ENCODE measurements at places on chromosomes 5 and 9.

- DNase-seq: no peak
Measured at GRCh38 chr9:114503009-114503408, 2.3 kb downstream of the WHRN start.

DNA sequence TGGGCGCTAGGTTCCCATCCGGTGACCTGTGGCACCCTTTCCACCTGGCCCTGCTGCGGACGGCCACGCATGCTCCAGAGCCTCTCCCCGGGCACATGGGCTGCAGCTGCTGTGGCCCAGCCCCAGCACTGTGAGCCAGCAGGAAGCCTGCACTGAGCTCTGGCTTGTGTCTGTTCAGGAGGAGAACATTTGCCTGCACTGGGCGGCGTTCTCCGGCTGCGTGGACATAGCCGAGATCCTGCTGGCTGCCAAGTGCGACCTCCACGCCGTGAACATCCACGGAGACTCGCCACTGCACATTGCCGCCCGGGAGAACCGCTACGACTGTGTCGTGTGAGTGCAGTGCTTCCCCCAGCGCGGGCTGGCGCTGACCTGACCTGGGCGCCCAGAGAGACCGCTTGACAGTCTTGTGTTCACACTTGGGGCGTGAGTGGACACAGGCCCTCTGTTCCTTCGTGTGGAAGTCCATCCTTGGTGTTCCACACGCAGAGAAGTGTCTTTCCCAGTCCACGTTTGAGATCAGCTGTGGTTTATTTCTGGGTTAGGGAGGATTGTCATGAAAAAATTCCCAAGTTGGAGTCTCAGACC is 66.2 kb upstream of the CACNA1B start:
- no peak for DNase-seq

- DNase-seq: no peak
Measured at GRCh38 chr9:95757439-95757838, 118.1 kb upstream of the ERCC6L2 start.

GRCh38 chr5:87008751-87009560 is 258.7 kb upstream of the RASA1 start:
- no peak for DNase-seq

GRCh38 chr5:154966081-154966841 is 25.4 kb downstream of the MRPL22 start:
- DNase-seq: no peak

GRCh38 chr9:108994695-108995094 is 18.6 kb downstream of the CTNNAL1 start:
- DNase-seq: no peak

DNA sequence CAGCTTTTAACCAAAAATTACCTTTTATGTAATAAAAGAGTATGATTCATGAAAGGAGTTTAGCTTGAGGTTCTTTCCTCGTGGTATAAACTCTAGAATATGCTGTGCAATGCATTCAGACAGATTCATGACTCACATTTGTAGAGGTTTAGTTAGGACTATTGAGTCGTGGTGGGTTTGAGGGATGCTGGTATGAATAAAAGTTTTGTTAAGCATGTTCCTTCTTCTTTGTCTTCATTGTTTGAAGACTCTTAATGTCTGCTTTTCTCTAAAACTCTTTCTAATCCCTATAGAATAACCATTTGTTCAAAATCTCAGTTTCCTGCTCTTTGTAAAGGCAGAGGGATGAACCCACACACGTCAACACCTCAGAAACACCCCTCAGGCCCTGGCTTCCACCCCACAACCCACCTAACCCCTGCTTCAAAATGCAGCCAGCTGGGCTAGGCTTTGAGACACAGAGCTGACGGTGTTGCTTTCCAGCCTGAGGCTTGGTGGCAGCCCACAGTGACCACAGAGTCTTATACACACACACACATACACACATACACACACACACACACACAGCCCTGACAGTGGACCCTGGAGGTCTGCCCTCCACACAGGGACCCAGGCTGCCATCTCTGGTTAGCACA is 69.0 kb upstream of the IRX1 start:
- no peak for DNase-seq

DNA sequence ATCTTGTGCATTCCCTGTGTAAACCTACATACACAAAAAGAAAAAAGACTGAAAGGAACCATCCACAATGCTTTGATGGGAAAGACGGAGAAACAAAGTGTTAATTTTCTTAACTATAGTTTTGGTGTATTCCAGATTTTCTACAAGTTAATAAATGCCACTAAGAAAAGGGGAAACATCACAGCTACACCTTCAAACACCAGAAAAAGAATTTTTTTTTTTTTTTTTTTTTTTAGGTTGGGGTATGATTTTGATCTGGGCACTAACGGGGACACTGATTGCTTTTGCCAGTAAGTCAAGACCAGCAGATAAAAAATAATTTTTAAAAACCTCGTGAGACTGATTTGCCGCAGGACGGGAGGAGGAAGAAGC is 334 bp upstream of the THG1L start:
- no peak for DNase-seq

GRCh38 chr5:36692791-36693763 is 86.7 kb downstream of the SLC1A3 start:
- peak; percentile 36 for DNase-seq

GRCh38 chr5:103034662-103035392 is 85.1 kb downstream of the GIN1 start:
- DNase-seq: no peak

- DNase-seq: no peak
Measured at GRCh38 chr9:136776947-136777346, 12.6 kb upstream of the LCN15 start.

- DNase-seq: no peak
Measured at GRCh38 chr5:74334062-74334761, 306.3 kb downstream of the ENC1 start.

- no peak for DNase-seq
Measured at GRCh38 chr9:16236311-16236710, 634.2 kb downstream of the BNC2 start.

- DNase-seq: no peak
Measured at GRCh38 chr5:16616536-16617273, at the start of gene RETREG1. TSS of gene RETREG1 (minus strand) at chr5:16616997. CDS start at chr5:16616971, 26 bp downstream.

DNA sequence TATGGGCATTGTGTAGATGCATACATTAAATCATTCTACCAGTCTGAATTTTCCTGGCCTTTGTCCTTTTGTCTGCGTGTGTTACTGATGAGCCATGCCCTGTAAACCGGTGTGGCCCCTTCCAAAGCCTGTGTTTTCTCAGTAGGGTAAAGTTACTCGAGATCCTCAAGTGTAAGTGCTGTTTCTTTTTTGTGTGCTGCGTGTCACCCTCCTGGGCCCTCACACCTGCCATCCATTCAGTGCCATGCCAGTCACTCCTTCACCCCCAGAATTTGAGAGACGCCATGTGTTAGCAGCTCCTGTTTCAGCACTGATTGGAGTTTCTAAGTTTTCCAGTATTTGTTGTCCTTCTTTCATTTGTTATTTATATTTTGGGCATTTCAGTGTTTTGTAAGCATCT is 288.2 kb downstream of the FANCC start:
- no peak for DNase-seq

DNA sequence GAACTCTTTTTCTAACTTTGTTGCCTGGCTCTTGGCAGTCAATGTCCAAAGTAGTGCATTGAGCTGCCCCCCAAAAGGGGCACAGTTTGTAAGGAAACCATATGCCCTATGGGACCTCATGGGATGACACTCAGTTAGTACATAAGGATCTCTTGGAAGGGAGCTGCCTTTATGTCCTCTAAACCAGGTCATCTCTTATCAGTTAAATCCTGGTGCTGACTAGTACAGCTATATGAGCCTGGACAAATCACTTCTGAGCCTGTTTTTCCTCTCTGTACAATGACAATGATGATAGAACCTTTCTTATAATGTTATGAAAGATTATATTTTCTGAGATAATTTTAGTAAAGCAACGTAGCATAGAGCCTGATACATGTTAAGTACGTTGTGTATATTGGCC is 44.1 kb downstream of the PIK3R1 start:
- no peak for DNase-seq

- DNase-seq: no peak
Measured at GRCh38 chr5:177313561-177314259, 2.0 kb upstream of the MXD3 start.

DNA sequence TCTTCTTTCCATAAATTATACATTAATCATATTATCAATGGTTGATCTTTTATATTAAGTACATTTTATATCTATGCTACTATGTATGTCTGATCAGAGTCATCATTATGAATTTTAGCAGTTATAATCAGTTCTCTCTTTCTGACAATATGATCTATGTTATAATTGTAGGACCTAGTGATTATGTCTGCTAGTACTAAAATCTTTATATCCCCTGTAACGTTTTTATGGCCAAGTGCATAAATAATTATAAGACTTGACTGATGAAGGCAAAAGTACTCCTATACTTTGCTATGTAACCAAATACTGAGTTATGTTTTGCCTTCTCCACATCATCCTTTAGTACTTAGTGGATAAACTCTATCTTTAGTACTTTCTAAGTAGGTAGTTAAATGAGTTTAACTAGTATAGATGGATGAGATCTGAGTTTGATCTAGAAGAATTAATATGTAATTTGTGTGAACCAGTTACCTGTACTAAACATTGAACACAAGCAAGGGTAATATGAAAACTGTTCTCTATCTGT is 75.4 kb downstream of the SLF1 start:
- DNase-seq: no peak

GRCh38 chr5:154842689-154843530 is 7.5 kb downstream of the FAXDC2 start:
- no peak for DNase-seq

- no peak for DNase-seq
Measured at GRCh38 chr5:59256331-59256730, 637.2 kb downstream of the PDE4D start.

- no peak for DNase-seq
Measured at GRCh38 chr5:125717209-125717608, 706.0 kb upstream of the GRAMD2B start.

DNA sequence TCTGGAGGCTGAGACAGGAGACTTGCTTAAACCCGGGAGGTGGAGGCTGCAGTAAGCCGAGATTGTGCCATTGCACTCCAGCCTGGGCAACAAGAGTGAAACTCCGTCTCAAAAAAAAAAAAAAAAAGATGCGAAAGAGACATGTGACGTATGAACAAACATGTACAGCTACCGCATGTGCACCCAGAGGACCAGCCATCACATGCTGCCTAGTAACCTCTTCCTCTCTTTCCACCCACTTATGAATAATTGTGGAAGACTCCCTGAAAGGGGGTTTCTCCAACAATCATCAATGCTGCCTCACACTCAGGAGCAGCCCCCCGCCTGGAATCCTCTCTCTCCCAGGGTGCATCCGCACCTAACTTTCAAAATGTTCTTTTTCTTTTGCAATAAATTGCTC is 2.2 kb downstream of the SARDH start:
- no peak for DNase-seq

GRCh38 chr5:33336891-33337636 is 103.7 kb upstream of the TARS1 start:
- no peak for DNase-seq

GRCh38 chr5:135379046-135379654 is 19.9 kb downstream of the MACROH2A1 start:
- DNase-seq: no peak

GRCh38 chr9:27756418-27756817 is 183.1 kb upstream of the C9orf72 start:
- DNase-seq: no peak

DNA sequence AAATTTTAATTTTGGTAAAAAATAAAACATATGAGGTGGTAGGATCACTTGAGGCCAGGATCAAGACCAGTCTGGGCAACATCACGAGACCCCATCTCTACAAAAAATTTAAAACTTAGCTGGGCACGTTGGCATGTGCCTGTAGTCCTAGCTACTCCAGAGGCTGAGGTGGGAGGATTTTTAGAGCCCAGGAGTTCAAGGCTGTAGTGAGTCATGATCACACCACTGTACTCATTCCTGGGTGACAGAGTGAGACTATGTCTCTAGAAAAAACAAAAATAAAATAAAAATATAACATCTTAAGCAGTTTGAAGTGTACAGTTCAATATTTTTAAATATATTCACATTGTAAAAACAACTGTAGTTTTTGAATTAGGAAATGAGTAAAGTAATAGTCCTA is 108.3 kb downstream of the SMIM15 start:
- DNase-seq: no peak

DNA sequence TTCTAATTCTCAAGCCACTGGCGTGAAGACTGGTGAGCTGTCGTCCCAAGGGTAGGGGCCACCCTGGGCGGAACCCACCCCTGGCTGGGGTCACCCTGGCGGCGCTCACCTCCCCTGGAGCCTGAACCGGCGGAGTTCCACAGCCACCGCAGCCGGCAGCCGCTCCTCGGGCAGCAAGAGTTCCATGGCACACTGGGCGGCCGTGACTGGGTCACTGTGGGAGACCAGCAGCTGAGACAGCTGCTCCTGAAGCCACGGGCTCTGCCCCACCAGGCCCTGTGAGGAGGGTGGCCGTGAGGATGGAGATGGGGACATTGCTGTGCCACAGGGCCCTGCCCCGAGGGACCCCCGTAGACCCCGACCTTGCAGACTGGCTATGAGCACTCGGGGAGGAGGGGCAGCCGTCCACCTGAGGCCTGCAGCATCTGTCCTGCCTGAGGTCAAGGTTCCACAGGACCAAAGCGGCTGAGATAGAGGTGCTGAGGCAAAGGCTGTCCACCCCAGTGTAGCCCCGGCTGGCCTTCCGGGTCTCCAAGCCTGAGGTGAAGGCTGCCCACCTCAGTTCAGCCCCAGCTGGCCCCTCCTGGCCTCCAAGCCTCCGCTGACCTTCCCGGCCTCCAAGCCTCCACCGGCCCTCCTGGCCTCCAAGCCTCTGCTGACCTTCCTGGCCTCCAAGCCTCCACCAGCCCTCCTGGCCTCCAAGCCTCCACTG is 50.6 kb upstream of the NRARP start:
- DNase-seq: no peak

DNA sequence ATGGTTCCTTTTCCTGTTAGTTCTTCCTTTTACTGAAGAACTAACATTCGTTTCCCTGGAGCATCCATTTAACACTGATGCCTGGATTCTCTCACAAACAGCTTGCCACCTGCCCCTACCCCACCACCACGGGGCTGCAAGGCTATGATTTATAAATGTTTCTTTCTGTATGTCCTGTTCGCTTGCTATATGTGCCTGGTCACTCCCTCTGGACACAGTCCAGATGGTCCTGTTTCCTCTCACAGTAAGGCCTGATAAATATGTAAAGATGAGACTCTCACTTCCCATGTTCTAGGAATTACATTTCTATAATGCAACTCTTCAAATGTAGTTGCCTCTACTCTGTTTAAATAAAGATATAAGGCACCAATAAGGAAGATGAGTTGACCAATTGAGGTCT is 146.4 kb upstream of the SHB start:
- no peak for DNase-seq

- no peak for DNase-seq
Measured at GRCh38 chr5:150184990-150185912, 4.6 kb upstream of the SLC6A7 start.

GRCh38 chr9:89606049-89606623 is 1.3 kb downstream of the GADD45G start:
- no peak for DNase-seq

Data from thymus (tissue), 14 donors.